Fibroblast of the aortic adventitia (primary cell): ENCODE measurements at places on chromosomes 16 and 17. TPM values are rescaled to one million over a fixed set of nuclear protein-coding genes. Genes with fewer than 3 reads are reported as not detected.

EXOC3L1 gene
- total RNA-seq, result 0.98 TPM in 1 of 2 replicates, not detected in the other

TPSD1 gene
- not detected in 2 replicates for total RNA-seq

CD68 gene
- 4.9 and 71.7 TPM in 2 replicates for total RNA-seq

GRB7 gene
- 1.7 TPM in 1 of 2 replicates, not detected in the other for total RNA-seq

MYL11 gene
- total RNA-seq, result not detected in 2 replicates

CCDC154 gene
- 0.36 and 0.41 TPM in 2 replicates for total RNA-seq

SAMD14 gene
- 1.6 and 5.1 TPM in 2 replicates for total RNA-seq

HID1 gene
- 0.33 and 0.90 TPM in 2 replicates for total RNA-seq

SPATA33 gene
- total RNA-seq, result 3.6 and 6.1 TPM in 2 replicates

ABCC11 gene
- total RNA-seq, result 0.09 and 2.0 TPM in 2 replicates

CDH1 gene
- 2.1 TPM in 1 of 2 replicates, not detected in the other for total RNA-seq

KRTAP4-4 gene
- not detected in 2 replicates for total RNA-seq

SPATA32 gene
- total RNA-seq, result not detected in 2 replicates

TLK2 gene
- 39.1 and 52.7 TPM in 2 replicates for total RNA-seq

PRCD gene
- total RNA-seq, result 4.2 and 9.4 TPM in 2 replicates

DHRS7C gene
- total RNA-seq, result not detected in 2 replicates

PRAC1 gene
- not detected in 2 replicates for total RNA-seq

DNAH17 gene
- not detected in 2 replicates for total RNA-seq

PRDM7 gene
- total RNA-seq, result not detected in 2 replicates

HSD17B2 gene
- total RNA-seq, result 0.09 TPM in 1 of 2 replicates, not detected in the other

NEUROD2 gene
- total RNA-seq, result not detected in 2 replicates

NTN3 gene
- 0.45 and 2.8 TPM in 2 replicates for total RNA-seq

FNDC8 gene
- total RNA-seq, result not detected in 2 replicates

SEC14L5 gene
- total RNA-seq, result 1.2 and 3.0 TPM in 2 replicates

ABCA6 gene
- 192 and 340 TPM in 2 replicates for total RNA-seq

CCDC200 gene
- not detected in 2 replicates for total RNA-seq
